ENCODE measurements at places on chromosomes 2 and 18.
A peak's percentile ranks its signal among the peaks of the same experiment; 100 is the strongest.

- DNase-seq = peak; percentile 45
Measured at GRCh38 chr2:41791523-41791922, 256.3 kb upstream of the PKDCC start.

DNA sequence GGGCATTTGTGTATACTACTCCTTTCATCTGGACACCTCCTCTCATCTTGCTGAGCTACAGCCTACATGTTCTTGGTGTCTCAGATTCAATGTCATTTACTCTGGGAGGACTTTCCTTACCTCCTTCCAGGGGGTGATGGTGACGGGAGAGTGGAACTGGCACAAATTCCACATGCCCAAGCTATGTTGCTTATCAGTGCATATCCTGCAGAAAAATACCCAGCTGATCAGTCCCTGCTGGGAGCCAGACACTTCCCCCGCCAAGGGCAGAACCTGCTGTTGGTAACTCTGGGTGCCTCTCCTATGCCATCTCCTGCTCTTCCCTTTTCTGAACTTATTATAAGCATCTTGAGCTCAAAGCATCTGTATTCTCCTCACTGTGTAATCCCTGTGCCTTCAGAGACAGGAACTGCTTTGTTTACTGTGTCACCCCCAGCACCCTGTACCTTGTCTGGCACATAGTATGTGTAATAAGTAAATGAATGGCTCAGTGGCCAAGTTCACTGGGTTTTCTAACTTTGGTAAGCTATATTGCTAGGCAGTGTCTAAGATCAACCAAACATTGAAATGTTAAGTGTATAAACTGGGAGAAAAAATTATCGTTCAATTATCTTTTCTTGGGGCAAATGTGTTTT, 87.7 kb upstream of the LPIN2 start:
- no peak for DNase-seq

DNA sequence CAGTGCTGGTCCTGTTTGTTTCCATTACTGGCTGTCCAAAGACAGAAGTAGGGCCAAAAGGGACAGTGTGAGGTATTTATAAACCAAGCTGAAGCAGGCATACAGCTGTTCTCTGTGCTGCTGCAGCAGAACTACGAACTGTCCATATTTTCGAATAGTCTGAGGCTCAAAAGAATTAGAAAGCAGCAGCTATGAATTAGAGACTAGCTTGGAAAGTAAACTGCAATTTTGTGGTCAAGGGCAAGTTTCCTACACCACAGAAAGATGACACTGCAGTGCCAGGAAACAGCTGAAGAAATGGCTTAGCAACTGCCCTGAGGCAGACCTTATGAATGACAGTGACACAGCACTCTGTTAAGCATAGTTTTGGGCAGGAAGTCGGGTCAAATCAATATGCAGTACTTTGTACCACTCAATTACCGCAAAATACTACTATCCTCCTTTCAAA, 125.3 kb downstream of the TMEM131 start:
- peak; percentile 88 for DNase-seq

DNA sequence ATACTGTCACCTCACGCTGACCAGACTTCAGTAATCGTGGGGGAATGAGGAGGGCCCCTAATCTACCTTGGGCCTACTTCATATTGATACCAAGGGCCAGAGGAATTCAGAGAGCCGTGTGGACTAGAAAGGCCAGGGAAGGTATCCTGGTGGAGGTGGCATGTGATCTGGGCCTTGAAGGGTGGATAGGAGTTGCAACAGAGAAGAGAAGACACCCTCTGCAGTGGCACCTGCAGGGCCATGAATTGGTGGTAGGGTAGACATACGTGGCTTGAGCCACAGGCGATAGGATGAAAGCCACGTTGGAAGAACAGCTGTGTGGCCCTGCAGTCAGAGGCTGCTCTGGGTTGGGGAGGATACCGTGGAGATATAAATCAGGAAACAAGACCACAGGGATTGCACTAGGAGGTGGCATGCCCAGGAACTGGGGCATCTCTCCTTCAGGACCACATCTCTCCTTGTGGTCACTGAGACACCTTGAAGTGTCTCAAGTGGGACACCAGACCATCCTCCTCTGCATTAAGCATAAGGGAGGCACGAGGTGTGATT, 141.4 kb downstream of the CYP26B1 start:
- no peak for DNase-seq

- DNase-seq = no peak
Measured at GRCh38 chr2:74648009-74648443, at the start of gene M1AP. TSS of gene M1AP (minus strand) at chr2:74648330. CDS start at chr2:74640275, 8,055 bp downstream.

- no peak for DNase-seq
Measured at GRCh38 chr2:47072728-47073191, 82.3 kb downstream of the STPG4 start.

DNA sequence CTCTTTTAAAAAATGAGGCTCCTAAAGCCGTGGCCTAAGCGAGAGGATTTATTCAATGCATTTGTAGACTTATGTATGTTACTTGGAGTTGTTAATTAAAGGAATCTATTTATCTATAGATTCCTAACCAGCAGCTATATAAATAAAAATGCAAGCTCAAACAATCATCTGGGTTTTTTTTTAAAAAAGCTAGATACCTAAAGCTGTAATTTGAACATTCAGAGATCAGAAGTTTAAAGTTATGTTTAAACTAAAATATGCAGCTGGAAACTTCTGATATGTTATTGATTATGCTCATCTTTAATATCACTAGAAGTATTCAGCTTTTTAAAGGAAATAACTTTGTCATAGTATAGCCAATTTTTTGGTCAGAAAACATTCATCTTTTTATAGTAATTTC, 1.0 kb downstream of the MEIS1 start:
- no peak for DNase-seq

- no peak for DNase-seq
Measured at GRCh38 chr2:103982691-103983090, 871.2 kb upstream of the POU3F3 start.

- DNase-seq = no peak
Measured at GRCh38 chr18:72581976-72582375, 37.8 kb upstream of the CBLN2 start.

- DNase-seq = no peak
Measured at GRCh38 chr2:28173377-28173776, 219.3 kb upstream of the FOSL2 start.

DNA sequence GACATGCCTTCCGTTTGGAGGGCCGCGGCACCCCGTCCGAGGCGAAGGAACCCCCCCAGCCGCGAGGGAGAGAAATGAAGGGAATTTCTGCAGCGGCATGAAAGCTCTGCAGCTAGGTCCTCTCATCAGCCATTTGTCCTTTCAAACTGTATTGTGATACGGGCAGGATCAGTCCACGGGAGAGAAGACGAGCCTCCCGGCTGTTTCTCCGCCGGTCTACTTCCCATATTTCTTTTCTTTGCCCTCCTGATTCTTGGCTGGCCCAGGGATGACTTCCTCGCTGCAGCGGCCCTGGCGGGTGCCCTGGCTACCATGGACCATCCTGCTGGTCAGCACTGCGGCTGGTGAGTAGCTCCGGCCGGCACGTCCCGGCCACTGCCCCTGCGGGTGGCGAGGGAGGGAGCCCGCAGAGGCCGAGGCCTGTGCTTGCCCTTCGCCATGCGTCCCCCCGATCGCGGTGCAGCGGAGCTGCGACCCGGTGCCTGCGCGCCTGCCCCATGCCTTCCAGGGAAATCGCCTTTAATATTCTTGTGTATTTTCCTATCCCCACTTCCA, 1.2 kb downstream of the BMPR2 start:
- DNase-seq = peak; percentile 41

- DNase-seq = peak; percentile 59
Measured at GRCh38 chr2:127024769-127025358, 82.1 kb downstream of the BIN1 start.

GRCh38 chr2:133942398-133942797, 311.5 kb upstream of the MGAT5 start:
- DNase-seq = no peak

DNA sequence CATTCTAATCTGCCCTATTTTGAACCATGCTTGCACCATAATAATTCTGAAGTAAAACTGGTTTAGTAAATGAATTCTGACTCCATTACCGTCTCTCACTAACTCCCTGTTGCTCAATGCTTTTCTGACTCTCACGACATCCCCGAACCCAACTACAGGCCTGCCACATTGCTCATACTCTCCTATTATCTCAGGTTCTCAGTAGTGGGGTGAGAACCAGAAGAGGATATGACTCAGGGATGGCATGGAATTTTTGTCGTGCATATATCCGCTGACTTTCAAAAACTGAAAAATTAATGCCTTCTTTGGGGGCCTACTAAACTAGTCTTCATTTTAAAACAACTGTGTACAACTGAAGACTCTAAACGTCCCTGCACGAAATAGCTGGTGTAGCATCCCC, 34.3 kb downstream of the NETO1 start:
- DNase-seq = peak; percentile 0

- DNase-seq = peak; percentile 58
Measured at GRCh38 chr2:9547262-9547991, 8.2 kb downstream of the ADAM17 start.

GRCh38 chr2:16630463-16630862, 35.2 kb downstream of the CYRIA start:
- DNase-seq = no peak

GRCh38 chr2:109613081-109613921, 465 bp downstream of the SEPTIN10 start:
- DNase-seq = peak; percentile 61

DNA sequence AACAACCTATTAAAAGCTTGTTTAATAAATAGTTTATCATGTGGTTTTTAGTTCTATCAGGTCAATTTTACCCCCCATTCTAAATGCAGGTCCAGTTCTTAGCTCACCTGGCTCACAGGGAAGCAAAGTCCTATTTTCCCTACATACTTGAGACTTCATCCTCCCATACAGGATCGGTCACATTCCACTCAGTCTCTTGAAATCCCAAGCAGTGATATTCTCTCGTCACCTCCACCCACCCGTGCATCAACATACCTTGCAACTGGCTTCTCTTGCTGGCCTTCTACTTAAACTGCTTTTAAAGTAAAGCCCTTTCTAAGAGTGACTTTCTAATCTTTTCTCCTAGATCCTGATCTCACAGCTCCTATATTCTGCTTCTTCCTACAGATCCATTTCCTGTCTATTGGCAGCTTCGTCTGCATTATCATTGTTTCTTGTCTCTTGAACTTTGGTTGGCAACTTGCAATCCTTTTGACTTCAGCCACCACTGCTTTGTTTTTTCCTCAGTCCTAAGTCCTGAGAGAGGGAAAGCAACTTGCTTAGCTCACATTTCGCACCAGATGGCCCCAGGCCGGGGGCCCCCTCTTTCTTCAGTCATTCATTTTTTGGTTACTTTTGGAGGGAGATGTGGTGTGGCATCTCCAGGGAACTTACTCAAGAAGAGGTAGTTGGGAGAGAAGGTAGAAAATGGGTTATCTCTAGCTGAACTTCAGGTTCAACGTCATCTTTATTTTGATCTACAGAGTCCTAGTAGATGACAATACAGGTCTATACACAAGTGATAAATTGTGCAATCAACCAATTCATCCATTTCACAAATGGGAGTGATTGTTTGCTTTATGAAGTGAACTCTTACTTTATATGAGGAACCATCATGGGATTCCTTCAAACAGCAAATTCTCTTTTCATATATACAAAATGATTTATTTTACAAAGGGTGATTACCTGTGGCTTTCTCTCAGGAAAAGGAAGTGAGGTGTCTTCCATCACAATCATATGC, 23.9 kb upstream of the NCOA1 start:
- DNase-seq = no peak

DNA sequence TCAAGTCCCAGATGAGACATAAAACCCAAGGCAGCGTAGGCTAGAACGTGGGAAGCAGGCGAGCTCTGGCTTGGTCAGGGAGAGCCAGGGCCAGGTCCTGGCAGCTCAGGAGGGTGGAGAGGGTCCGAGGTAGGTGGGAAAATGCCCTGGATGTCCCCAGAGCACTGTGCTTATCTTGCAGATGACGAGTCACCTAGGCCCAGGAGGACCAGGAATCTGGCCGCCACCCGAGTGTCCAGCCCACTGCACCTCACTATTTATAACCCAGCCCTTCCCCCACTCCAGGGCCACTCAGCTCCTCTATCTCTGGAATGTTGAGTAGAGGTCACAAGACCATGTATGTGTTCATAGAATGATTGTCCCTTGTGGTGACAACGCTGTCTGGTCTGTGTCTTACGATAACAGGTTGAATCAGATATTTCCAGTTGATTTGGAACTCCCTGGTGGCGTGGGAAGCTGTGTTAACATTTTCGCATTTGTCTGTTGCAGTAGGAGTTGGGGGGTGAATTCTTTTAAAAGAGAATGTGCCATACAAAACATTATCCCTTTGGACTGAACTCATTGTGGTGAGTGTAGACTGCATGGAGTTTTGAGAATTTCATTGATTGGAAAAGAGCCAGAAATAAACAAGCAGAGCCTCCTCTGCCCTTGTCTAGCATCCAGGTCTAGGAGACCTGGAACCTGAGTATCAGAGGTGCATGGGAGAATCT, 47.5 kb downstream of the EMILIN2 start:
- DNase-seq = no peak

DNA sequence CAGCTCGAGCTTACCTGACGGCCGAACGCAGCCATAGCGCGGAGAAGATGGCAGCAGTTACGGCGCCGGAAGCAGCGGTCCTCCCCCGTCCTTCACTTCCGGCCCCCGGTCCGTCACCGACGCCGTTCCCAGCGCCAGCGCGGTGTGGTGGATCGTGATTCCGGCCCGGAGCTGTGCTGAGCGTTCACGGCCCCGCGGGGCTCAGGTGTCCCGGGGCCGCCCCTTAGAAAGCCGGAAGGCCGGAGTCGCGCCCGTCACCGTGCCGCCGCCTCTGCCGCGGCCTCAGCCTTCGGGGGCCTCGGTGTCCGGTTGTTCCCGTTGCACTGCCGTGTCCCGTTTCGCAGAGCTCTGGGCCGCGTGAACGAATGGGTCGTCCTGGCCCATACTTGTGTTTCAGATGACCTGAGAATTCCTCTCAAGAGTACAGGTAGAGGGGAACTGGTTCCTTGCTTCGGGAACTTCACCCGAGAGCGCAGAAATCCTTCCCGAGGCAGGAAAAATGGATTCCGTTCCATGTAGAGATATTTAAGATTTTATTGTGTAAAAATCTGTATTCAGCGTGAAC, at the start of gene MTERF4:
Gene MTERF4, minus strand, starts transcription at position 49 of the 565 bp plus-strand sequence. Its CDS starts 14 bp downstream, at position 35.
- peak; percentile 80 for DNase-seq

DNA sequence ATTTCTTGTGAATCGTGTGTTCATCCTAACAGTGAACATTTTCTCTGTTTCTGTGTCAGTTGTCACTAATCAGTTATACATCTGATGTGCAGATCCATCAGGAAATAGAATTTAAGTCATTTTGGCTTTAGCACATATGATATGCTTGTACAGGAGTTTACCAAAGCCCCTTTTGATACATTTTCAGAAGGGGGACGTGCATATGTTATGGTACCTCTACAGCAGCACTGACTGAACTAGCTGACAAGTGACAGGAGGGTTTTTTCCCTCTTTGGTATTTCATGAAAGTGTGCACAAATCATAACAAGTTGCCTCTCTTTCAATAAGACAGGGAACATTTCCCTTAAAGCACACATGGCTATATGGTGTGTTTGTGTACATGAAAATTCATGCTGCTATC, 536.5 kb downstream of the PLCL1 start:
- DNase-seq = no peak

GRCh38 chr2:105697781-105698449, 46.8 kb upstream of the NCK2 start:
- DNase-seq = no peak
